Testis (tissue), 5 donors: ENCODE measurements at places on chromosomes 1 and 21. TPM values are rescaled to one million over a fixed set of nuclear protein-coding genes. Genes with fewer than 3 reads are reported as not detected.
A peak's percentile ranks its signal among the peaks of the same experiment; 100 is the strongest.

GRCh38 chr1:206586501-206587445 is 25.5 kb downstream of the EIF2D start:
- H3K27me3 ChIP-seq = no peaks in the 10 kb centered on the region
- H3K36me3 ChIP-seq = no peaks in the 10 kb centered on the region
- H3K27ac ChIP-seq = no peak overlapping the region
- H3K4me3 ChIP-seq = no peak overlapping the region
- DNase-seq = no peak
- peaks cover 2% of the 10 kb centered on the region for H3K4me1 ChIP-seq

DNA sequence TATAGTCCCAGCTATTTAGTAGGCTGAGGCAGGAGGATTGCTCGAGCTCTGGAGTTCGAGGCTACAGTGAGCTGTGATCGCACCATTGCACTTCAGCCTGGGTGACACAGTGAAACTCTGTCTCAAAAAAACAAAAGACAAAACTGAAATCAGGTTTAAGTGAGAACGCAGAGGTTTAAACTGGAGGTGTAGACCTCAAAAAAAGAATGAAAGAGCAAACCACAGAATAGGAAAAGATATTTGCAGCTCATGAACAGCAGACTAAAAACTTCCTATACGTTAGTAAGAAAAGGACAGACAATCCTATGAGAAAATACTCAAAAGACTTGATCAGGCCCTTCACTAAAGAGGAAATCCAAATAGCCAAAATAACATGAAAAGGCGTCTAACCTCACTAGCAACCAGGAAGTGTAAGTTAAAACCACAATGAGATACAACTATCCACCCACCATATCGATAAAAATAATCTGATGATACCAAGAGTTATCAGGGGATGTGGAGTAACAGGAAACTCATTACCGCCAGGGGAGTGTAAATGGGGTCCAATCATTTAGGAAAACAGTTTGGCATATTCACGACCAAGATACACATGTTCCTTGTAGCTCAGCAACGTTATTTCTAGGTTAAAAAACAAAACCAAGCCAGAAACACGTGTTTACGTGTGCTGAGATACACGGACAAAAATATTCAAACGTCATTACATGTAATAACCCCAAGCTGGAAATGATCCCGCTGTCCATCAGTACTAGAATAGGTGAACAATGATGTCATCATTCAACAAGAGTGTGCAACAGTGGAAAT is 9.8 kb downstream of the TNFRSF9 start:
- H3K27ac ChIP-seq = no peak overlapping the region
- H3K4me1 ChIP-seq = no peaks in the 10 kb centered on the region
- no peak overlapping the region for H3K4me3 ChIP-seq
- no peak for DNase-seq
- no peaks in the 10 kb centered on the region for H3K27me3 ChIP-seq

DNA sequence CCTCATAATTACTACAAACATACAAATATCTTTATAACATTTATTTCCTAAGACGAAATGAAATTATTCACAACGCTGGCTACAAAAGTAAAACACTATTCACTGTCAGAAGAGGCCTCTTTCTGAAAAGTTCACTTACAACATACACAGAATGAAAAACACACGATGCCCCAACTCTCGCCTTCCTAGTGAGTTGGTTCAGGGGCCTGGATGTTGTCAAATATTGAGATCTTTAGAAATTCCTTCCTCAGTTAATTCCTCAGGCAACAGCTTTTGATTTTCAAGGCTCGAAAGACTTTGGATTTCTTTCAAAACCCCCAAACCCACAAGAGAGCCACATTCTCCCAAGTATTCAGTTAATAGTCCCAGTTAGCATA is 14.2 kb upstream of the KCNE1 start:
- DNase-seq = no peak
- H3K4me3 ChIP-seq = peak overlapping the region; percentile 36
- H3K27me3 ChIP-seq = no peaks in the 10 kb centered on the region
- no peaks in the 10 kb centered on the region for H3K36me3 ChIP-seq
- peak overlapping the region; percentile 94 for H3K27ac ChIP-seq

DNA sequence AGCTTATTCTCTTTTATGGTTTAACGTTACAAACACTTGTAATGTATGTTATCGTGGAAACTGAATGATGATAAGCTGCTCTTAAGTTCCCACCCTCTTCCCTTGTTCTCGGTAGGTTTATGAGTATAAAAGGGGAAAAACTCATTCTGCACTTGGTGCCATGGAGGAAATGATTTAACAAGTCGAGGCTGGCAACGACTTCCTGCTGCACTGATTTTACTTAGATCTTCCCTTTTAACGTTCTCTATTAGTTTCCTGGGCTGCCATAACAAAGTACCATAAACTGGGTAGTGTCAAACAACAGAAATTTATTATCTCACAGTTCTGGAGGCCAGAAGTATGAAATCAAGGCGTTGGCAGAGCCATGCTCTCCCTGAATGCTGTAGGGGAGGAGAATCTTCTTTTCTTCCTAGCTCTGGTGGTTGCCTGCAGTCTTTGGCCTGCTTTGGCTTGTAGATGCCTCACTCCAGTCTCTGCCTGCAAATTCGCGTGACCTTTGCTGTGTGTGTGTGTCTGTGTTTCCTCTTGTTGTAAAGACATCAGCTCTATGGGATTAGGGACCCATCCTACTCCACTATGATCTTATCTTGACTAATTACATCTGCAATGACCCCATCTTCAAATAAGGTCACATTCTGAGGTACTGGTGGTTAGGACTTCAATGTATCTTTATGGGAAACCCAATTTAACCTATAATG is 26.3 kb downstream of the HUNK start:
- H3K27ac ChIP-seq = no peak overlapping the region
- no peak overlapping the region for H3K4me3 ChIP-seq
- no peak for DNase-seq
- no peaks in the 10 kb centered on the region for H3K36me3 ChIP-seq
- no peaks in the 10 kb centered on the region for H3K27me3 ChIP-seq
- H3K4me1 ChIP-seq = no peaks in the 10 kb centered on the region

GRCh38 chr1:53539711-53540603 is 80.8 kb downstream of the DMRTB1 start:
- no peak overlapping the region for H3K27ac ChIP-seq
- H3K27me3 ChIP-seq = no peaks in the 10 kb centered on the region
- H3K4me3 ChIP-seq = no peak overlapping the region
- DNase-seq = no peak
- no peaks in the 10 kb centered on the region for H3K4me1 ChIP-seq

Gene C1orf56
- 78.4 TPM for total RNA-seq

Gene OR10Z1
- total RNA-seq = not detected

GRCh38 chr1:168879896-168880734 is 151.1 kb upstream of the DPT start:
- no peaks in the 10 kb centered on the region for H3K4me1 ChIP-seq
- H3K27me3 ChIP-seq = no peaks in the 10 kb centered on the region
- no peak overlapping the region for H3K27ac ChIP-seq
- no peaks in the 10 kb centered on the region for H3K36me3 ChIP-seq
- H3K4me3 ChIP-seq = no peak overlapping the region
- peak; percentile 30 for DNase-seq

Gene TRIM17
- 21.4 TPM for total RNA-seq

Gene GABRD
- 18.1 TPM for total RNA-seq

Gene SPOCD1
- 32.0 TPM for total RNA-seq

Gene DNAH14
- total RNA-seq = 82.1 TPM

Gene KIF17
- 80.2 TPM for total RNA-seq

DNA sequence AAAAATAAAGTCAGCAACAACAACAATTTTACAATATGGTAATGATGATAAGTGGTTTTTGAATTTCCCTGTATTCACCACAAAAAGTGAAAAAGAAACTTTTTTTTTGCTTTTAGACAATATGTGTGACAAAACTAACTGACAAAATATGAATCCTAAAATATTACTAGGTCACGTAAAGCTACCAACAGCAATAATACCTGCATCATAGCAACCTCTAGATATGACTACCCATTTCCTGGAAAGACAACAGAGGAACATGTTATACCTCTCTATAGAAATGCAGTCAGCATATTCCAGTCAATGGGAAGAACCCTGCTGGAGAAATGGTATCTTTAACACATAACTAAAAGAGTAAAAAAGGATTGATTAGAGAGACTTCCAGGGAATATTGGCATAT is 73.7 kb downstream of the PDE4B start:
- H3K4me1 ChIP-seq = no peaks in the 10 kb centered on the region
- H3K27ac ChIP-seq = no peak overlapping the region
- no peaks in the 10 kb centered on the region for H3K27me3 ChIP-seq
- H3K4me3 ChIP-seq = no peak overlapping the region
- DNase-seq = no peak

Gene NLRP3
- total RNA-seq = 0.31 TPM

- no peaks in the 10 kb centered on the region for H3K36me3 ChIP-seq
- peaks cover 14% of the 10 kb centered on the region for H3K4me1 ChIP-seq
- H3K27ac ChIP-seq = peak overlapping the region; percentile 71
These were observed 618 bp downstream of the TRAPPC10 start for GRCh38 chr21:44012474-44013379.

Gene HMCN1
- total RNA-seq = 5.2 TPM

Gene PLEKHA6
- 14.7 TPM for total RNA-seq

Gene CNKSR1
- 7.6 TPM for total RNA-seq

- H3K4me1 ChIP-seq = no peaks in the 10 kb centered on the region
- no peak overlapping the region for H3K4me3 ChIP-seq
- H3K36me3 ChIP-seq = no peaks in the 10 kb centered on the region
- no peak for DNase-seq
- no peaks in the 10 kb centered on the region for H3K27me3 ChIP-seq
These were observed 31.5 kb downstream of the RNF220 start for GRCh38 chr1:44436401-44437106.

DNA sequence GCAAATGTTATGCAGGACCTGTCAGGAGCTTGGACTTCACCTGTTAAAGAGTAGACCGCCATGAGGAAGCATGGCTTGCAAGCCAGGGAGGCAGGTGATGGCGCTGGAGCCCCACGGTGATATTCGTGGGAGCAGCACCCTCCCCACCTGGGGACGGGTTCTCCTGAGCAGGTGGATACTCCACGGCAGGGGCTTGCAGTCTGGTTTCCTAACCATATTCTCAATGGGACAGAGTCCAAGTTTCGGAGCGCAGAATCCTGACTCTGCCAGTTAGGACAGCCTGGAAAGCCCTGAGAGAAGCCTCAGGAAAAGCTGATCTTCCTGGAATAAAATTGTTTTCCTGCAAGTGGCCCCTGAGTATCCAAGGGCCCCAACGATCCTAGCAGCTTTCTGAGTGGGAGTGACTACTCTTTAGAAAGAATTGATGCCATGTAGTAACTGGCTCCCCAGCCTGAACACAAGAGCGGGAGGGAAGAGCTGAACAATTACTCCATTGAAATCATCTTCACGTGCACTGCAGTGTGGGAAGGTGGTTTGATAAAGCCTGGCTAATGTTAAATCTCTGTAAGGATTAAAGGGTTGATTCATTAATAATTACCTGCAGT is 146.3 kb upstream of the RAB4A start:
- peak; percentile 55 for DNase-seq
- H3K4me3 ChIP-seq = no peak overlapping the region
- no peaks in the 10 kb centered on the region for H3K4me1 ChIP-seq
- H3K36me3 ChIP-seq = no peaks in the 10 kb centered on the region

DNA sequence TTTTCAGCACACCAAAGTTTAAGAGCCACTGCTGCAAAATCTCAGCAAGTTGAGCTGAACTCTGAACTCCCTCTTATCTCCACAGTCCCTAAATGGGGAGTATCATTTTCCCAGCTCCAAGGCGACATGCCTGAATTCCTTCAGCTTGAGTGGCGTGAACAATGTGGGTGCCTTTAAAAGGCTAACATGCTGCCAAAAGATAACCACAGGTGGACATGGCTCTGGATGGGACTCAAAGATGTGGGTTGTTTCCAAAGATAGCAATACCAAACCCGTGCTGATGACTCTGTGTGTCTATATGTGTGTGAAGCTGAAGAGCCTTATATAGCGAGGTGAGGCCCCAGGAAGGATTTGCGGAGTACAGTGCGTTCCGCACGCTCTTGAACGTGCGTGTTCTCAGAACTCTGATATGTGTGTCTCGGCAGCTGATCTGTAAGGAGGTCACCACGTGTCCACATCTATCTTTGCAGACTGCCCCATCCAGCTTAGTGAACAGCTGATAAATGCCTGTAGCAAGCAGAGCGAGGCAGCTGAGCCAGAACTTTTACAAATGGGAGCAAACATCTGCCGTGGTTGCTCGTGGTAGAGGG is 189.2 kb downstream of the DYRK1A start:
- H3K36me3 ChIP-seq = no peaks in the 10 kb centered on the region
- H3K27me3 ChIP-seq = no peaks in the 10 kb centered on the region

GRCh38 chr1:20982316-20982715 is 194.4 kb downstream of the EIF4G3 start:
- no peaks in the 10 kb centered on the region for H3K27me3 ChIP-seq
- no peak overlapping the region for H3K4me3 ChIP-seq
- DNase-seq = no peak
- H3K36me3 ChIP-seq = no peaks in the 10 kb centered on the region
- no peak overlapping the region for H3K27ac ChIP-seq

- H3K4me3 ChIP-seq = no peak overlapping the region
- no peak for DNase-seq
- no peak overlapping the region for H3K27ac ChIP-seq
- no peaks in the 10 kb centered on the region for H3K4me1 ChIP-seq
- H3K36me3 ChIP-seq = no peaks in the 10 kb centered on the region
- no peaks in the 10 kb centered on the region for H3K27me3 ChIP-seq
These were observed 18.5 kb downstream of the FOXO6 start for GRCh38 chr1:41379738-41380130.
